Esophagus squamous epithelium (tissue), 5 donors: ENCODE measurements at places on chromosomes 2 and 18.

DNA sequence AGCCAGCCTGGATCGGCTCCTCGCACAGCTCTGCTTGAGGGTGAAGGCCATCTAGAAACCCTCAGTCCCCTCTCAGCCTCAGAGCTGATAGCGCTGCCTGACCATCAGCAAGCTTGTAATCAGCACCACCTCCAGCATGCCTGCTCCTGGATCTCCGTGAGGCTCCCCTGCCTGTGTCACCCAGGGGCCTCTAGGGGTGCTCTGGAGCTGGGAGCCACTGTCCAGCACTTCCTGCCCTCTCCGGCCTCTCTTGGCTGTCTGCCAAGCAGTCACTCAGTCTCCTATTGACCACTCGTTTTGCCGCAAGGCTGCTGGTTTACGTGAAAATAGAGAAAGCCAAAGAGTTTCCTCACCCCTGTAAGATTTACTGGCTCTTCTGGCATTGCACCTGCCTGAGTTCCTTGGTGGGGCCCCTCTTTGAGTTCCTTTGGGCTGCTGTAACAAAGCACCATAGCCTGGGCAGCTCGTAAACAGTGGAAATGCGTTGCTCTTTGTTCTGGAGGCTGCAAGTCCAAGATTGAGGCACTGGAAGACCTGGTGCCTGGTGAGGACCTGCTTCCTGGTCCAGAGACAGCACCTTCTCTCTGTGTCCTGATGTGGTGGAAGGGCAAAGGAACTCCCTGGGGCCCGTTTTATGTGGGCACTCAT, 17.9 kb downstream of the CAPN10 start:
- no peak for DNase-seq

GRCh38 chr18:62239475-62239874, 52.4 kb downstream of the RELCH start:
- DNase-seq: no peak

- no peak for DNase-seq
Measured at GRCh38 chr2:42877511-42877910, 85.1 kb upstream of the HAAO start.

DNA sequence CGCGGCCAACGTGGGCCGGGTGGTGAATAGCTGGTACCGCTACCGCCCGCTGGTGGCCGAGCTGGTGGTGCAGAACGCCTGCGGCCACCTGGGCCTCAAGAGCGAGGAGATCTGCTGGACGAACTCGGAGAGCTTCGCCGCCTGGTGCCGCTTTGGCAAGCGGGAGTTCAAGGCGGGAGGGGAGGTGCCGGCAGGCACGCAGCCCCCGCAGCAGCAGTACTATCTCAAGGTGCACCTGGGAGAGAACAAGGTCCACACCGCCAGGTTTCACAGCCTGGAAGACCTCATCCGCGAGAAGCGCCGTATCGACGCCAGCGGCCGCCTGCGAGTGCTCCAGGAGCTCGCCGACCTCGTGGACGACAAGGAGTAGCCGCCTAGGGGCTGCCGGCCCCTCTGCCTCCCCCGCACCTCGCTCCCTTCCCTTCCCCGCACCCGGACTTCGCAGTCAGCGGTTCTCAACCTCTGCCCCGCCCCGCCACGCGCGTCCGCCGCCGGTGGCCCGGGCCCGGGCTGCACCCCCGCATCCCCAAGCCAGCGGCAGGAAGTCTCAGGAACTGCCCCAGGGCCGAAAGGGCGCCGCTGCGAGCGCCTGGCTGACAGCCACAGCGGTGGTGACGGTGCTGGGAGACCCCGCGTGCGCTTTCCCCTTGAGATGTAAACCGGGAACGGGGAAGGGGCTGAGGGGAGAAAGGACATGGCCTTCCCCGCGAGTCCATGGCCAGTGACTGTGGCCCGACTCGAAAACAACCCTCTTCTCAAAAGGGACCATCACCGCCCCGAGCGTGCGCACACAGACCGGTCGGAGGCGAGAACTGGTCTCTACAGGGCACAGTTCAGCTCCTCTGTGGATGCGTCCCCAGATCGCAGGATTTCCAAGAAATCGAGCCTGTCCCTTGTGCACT, 2.2 kb downstream of the LRATD1 start:
- no peak for DNase-seq

DNA sequence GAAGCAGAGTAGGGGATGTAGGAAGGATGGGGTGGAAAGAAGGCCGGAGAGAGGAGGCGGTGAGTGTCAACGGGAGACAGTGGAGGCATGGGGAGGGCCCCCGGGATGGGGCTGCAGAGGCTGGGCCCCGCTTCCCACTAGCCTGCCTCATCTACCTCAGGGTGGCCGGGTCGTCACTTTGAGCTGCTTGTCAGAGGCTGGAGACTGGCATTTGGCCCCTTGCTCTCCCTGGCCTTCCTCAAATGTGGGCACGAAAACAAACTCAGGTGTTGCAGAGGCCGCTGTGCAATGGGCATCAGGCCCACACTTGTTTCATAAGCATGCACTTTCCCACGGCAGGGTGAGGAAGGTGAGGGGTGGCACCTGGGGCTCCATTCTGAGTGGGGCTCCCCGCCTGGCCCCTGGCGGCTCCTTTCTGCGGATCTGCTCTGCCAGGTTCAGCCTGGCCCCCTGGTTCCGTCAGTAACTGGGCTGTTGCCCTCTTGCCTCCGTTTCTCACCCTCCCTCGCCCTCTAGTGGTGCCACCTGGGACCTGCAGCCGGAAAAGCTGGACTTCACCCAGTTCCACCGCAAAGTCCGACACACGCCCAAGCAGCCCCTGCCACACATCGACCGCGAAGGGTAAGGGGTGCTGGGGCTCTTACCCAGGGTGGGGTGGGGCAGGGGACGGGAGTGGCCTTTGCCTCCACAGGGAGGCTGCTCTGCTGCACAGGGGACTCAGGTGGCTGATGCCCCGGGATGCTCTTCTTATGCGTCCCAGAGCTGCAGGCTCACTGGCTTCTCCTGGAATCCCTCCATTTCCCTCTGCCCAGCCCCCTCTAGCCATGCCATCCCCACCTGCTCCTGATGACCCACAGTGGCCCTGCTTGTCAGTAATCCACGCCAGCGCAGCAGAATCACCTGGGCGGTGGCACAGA, 125.4 kb downstream of the CTIF start:
- no peak for DNase-seq

DNA sequence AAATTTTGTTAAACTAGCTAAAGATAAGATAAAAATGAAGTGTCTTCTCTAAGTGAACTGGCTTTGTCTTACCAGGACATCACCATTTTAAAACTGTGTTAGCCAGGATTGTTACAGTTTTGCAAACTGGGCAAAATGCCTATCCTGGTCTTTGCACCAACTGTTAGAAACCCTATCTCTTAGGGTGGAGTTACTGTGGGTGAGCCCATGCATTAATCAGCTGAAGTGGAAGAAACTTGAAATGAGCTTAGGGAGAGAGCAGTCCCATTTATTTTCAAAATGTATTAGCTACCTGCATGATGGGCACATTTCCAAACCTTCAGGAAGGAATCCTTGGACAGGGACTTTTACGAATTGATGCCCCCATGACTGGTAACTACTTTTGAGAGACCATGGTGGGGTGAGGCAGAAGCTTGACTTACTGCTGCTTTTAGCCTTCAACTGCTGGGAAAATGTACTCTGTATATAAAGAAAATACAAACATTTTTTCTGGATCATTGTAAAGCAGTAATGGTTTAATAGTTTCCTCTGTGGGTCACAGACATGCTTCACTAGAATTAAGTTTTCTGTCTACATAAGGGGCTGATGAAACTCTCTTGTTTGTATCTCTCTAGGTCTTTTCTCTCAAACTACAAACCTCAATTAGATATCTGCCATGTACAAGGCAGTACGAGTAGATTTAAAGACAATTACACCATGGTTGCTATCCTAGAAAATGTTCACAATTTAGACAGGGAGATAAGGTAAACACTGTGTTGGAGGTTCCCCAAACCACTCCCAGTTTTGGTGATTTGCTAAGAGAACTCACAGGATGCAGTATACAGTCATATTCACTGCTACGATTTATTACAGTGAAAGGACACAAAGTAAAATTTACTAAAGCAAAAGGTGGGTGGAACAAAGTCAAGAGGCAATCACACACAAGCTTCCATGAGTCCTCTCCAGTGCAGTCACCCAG, 321.4 kb upstream of the MMADHC start:
- no peak for DNase-seq

- DNase-seq: no peak
Measured at GRCh38 chr18:7584646-7585275, 17.6 kb downstream of the PTPRM start.

DNA sequence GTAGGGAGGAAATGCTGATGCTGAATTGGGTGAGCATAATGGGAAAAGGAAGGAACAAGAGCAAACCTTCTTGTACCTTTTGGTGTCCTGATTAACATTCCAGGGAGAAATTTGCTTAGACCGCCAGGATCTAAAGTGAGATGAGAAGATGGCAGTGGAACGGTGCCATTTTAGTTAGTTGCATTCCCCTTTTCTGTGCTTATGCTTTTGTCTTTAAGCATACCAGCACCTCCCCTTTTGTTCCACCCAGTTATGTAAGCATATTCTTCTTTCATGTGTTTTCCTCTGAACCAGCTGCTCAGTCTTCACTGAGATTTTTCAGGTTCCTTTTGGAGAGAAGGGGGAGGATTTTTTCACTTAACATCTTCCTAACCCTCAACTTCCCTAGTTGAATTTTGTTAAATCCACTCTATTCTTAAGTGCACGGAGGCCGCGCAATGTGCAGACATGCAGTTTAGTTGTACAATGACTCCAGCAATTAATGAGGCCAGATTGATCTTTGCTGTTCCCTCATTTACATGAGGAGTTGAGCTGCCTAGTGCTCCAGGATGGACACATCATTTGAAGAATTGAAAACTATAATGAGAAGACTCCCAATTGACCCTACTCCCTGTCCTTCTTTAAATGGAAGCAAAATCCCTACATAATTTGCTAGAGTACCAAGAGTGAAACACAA, 73.9 kb downstream of the MAP4K4 start:
- no peak for DNase-seq

GRCh38 chr18:62449490-62450104, 73.2 kb upstream of the ZCCHC2 start:
- DNase-seq: no peak

DNA sequence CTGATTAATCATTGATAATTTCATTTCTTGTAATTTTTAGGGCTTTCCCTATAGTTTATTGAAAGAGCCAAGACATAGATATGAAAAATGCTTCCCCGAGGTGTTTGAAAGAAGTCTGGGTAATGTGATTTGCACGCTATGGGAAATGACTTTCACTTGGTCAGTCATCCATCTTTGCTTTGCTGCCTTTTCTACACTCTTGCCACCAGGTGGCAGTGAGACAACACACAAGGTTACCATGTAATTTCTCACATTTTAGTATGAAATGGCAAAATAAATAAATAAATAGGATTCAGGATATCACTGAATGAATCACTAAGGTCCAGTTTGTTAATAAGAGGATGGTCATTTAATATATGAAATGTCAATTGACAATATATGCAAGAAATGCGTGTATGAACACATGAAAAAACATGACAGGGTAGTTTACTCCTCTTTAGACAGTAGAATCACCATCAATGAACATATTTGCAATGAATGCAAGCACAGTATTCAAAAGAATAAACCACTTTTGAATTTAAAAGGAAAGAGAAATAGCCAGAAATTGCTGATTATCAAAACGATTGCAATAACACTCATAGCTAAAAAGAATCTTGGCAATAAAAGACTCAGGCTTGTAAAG, 52.2 kb upstream of the KCNH7 start:
- DNase-seq: no peak

GRCh38 chr18:32759611-32760167, 13.1 kb downstream of the KLHL14 start:
- DNase-seq: no peak

DNA sequence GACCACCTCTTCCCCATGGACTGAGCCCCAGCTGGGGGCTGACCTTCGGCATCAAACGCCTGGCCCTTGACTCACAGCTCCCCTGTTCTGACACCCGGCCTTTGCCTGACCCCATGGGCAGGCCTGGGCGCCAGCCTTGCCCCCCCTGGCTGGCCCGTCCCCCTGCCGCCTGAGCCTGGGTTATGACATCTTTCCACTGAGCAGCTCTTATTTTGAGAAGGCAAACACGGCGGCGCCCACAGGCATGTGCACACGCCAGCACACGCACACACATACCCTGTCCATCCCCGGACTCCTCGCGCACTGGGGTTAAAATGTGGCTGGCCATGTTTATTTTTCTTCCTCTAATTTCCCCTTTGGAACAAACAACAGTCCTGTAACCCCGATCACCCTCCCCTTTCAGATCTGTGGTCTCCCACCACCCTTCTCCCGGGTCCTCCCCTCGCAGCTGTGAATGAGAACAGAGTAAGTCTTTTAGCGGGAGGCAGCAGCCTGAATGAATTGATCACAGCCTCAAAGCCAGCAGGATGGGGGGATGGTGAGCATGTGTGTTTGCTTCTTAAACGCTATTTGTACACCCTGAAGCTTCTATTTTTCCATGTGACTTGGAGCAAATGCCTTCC, 11.8 kb upstream of the ATOH8 start:
- DNase-seq: no peak

DNA sequence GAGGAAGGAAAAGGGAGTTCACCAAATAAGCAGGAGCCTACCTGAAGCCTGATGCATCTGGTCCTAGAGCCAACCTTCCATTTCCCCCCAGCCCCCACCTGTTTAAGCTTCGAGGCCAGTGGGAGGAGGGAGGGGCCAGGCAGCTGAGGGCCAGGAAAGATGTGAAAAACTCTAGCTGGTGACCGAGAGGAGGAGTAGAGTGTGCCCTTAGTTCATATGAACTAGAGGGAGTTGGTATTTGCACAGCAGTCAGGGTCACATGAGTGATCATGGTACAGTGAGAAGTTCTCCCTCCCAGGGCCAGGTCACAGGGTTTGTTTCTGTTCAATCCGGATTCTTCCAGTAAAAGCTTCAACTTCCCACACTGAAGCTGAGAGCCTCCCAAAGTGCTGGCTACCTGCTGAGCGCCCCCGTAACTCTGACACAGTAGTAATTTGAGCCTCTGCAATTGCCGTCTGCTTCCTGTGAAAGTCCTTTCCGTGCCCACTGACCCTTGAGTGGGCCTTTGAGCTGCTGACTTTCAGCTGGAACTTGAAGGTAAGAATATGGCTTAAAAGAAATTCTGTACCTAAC, at the start of gene SULT1C2:
Gene SULT1C2, plus strand, starts transcription at position 362 of the 573 bp plus-strand sequence. CDS start 4,773 bp downstream, outside the sequence.
- no peak for DNase-seq

GRCh38 chr18:25132786-25133496, 219.0 kb downstream of the ZNF521 start:
- DNase-seq: no peak

GRCh38 chr18:62637807-62638687, 77.3 kb upstream of the PHLPP1 start:
- DNase-seq: no peak

GRCh38 chr18:11425211-11425610, 184.2 kb upstream of the SLC35G4 start:
- DNase-seq: no peak

GRCh38 chr2:55112229-55113031, 62.2 kb upstream of the RTN4 start:
- no peak for DNase-seq

- no peak for DNase-seq
Measured at GRCh38 chr18:23550898-23551297, 35.4 kb downstream of the NPC1 start.

GRCh38 chr2:138500592-138501424, 762 bp upstream of the SPOPL start:
- DNase-seq: no peak
